IMR-90 (cell line): ENCODE measurements at places on chromosomes 16 and 17. TPM values are rescaled to one million over a fixed set of nuclear protein-coding genes. Genes with fewer than 3 reads are reported as not detected.

The HNF1B gene
- total RNA-seq = not detected in 2 replicates

The TBC1D3 gene
- total RNA-seq = not detected in 2 replicates

The ITGB4 gene
- total RNA-seq = under 0.01 TPM in 1 of 2 replicates, not detected in the other

The PITPNC1 gene
- total RNA-seq = 4.1 and 5.0 TPM in 2 replicates

The MPV17L gene
- total RNA-seq = under 0.01 TPM in 1 of 2 replicates, not detected in the other

The SLC5A10 gene
- not detected in 2 replicates for total RNA-seq

The WFDC1 gene
- total RNA-seq = 4.7 and 5.0 TPM in 2 replicates

The CCDC144A gene
- total RNA-seq = 1.4 and 3.6 TPM in 2 replicates

The ASPA gene
- total RNA-seq = not detected in 2 replicates

The DYNLRB2 gene
- total RNA-seq = not detected in 2 replicates

The EPX gene
- total RNA-seq = not detected in 2 replicates

The GP1BA gene
- total RNA-seq = not detected in 2 replicates

The WNT9B gene
- total RNA-seq = not detected in 2 replicates

The VMO1 gene
- not detected in 2 replicates for total RNA-seq

The KAT2A gene
- 5.3 and 6.3 TPM in 2 replicates for total RNA-seq

The IGF2BP1 gene
- 10.2 and 11.9 TPM in 2 replicates for total RNA-seq
